ENCODE measurements at places on chromosomes 16 and 17.

DNA sequence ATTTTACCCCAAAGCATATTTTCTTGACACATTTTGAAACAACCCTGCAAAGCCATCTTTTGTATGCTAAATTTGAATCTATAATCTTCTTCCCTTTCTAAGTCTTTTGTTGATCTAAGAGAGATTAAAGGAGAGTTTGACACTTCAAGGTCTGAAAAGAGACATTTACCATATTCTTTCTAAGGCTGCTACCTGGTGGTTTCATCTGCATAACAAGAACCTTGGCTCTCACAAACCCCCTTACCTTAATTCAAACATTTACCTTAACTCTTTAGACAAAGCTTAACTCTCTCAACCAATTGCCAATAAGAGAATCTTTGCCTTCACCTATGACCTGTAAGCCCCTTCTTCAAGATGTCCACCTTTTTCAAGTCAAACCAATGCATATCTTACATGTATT, 1143.6 kb downstream of the CDH11 start:
- no peak for DNase-seq

- DNase-seq, result peak; percentile 17
These were observed 42.8 kb downstream of the PRAC1 start for GRCh38 chr17:48679385-48680096.

- DNase-seq, result no peak
These were observed 18.9 kb downstream of the COG1 start for GRCh38 chr17:73211745-73212144.

DNA sequence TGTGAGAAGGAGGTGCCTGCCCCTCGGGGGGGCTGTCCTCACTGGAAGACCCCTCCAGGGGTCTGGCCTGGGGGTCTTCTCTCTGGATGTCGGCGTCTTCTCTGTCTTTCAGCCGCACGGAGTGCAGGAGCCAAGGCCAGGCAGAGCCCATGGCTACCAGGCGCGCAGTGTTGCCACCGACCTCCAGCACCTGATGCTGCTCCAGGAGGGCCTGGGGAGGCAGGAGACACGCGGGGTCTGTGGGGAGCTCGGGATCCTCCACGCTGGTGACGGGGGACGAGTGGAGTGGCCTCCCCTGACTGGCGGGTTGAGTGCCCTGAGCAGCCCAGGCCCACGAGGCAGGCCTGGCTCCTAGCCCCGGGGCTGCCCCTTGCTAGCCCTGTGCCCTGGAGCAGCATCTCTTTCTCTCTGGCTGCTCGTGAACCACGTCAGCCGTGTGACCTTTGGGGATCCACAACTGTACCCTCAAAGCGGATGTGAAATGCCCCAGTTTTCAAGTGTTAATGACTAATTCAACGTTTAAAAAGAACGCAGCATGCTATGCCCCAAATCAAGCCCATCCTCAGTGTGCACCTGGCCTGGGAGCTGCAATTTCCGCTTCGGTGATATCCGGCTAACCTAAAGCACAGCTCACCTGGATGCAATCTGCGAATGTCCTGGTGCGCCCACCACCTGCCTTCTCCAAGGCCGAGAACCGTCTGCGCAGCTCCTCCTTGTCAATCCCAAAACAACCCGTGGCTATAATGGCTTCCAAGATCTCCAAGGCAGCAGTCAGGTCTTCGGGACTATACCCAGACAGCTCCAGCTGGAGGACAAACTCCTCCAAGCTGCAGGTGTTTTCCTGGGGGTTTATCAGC, 62.9 kb downstream of the IL21R start:
- DNase-seq, result no peak

DNA sequence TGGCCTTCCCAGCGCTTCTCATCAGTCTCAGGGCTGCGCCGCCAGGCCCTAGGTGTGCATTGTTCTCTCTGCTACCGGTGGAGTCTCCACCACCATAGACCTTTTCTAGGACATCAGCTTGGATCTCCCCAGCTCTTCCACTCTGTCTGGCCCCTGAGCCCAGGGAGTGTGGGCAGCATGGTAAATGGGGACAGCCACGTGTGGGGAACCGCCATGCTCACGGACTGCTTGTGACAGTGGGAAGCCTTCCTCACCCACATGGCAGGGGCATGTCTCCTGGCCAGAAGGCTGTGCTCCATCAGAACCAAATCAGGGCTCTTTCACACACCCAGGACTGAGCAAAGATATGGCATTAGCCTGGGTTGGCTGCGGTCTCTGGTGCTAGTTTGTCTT, 51.3 kb downstream of the TNFRSF13B start:
- DNase-seq, result no peak

DNA sequence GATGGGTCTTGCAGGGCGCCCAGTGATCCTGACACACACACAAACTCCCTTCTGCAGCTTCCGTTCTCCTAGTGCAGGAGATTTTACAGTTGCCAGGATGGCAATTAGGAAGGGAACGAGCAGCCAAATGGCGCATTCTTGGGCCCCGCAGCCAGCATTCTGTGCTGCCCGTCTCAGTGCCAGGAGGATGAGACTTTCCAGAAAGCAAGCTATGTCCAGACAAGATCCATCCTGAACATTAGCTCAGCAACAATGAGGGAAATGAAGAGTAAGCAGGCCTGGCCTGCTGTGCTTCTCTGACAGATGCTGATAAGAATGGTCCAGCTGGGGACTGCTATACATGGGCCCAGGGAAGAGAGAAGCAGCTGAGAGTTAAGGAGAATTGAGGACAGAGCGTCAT, 16.5 kb downstream of the SPPL2C start:
- DNase-seq, result no peak

DNA sequence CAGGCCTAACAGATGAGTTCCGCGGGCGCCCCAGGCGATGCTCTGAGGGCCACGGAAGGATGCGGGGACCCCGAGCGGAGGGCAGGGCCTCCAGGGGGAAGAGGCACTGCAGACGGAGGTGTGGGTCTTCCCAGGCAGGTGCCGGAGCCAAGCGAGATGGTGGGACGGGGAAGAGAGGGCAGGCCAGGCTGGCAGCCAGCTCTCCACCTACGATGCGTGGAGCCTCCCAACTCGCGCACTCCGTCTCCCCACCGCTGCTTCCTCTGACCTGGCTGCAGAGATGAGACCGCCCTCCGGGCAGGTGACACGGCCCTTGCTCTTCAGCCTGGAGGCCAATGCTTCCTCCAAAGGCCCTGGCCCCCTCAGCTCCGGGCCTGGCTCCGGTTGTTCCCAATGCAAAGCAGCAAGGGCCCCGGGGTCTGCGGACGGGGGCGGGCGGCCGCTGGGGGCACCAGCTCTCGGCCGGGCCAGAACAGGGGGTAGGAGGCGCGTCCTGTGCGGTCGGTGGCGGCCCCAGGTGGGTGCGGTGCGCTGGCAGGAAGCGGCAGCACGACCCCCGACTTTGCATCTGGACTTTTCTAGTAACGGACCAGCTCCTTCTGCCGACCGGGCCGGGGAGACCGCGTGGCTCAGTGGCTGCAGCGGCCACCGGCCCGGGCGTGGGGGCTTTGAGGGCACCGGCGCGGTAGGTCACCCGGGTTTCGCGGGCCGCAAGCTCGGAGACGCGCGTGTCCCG, 1.5 kb upstream of the SOX8 start:
- DNase-seq, result no peak
